HFFc6 (cell line): ENCODE measurements at places on chromosomes 3 and 15. TPM values are rescaled to one million over a fixed set of nuclear protein-coding genes. Genes with fewer than 3 reads are reported as not detected.

Gene BMF
- 0.50 to 1.1 TPM (median 0.74 TPM) in 3 replicates for total RNA-seq

Gene PLIN1
- total RNA-seq = 0.13 TPM in 1 of 3 replicates, not detected in the others

Gene COLQ
- 0.22 to 0.51 TPM (median 0.25 TPM) in 3 replicates for total RNA-seq

Gene SLC9A9
- total RNA-seq = 0.34 to 0.71 TPM (median 0.55 TPM) in 3 replicates

Gene MESP2
- 0.18 to 0.26 TPM (median 0.25 TPM) in 3 replicates for total RNA-seq

DNA sequence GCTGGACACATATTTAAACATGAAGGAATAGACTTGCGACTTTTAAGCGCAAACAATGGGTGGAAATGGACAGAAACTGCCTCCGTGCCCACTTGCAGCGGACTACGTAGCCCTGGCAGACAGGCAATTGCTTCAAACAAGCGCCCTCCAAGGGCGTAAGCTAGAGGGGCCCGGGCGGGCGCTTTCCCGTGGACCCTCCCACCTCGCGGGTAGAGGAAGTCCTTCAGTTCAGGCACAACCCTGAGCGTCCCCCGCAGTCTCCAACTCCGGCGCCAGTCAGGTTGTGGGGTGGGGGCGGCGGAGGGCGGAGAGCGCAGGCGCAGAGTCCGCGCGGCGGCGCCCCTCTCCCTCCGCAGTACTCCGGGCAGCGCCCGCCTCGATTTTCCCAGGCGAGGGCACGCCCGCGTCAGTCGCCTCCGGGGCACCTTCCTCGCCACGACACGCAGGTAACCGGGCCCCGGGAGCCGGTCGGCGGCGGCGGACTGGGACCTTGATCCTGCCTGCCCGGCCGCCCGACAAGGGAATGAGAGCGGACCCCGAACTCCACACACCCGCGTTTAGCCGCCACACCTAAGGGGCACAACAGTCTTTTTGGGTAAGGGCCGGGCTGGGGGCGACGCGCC is at the start of gene SLC35G2:
SLC35G2 (plus strand) TSS at position 358 of the 623 bp plus-strand sequence. CDS start 35,335 bp downstream, outside the sequence.
- peak; percentile 32 for DNase-seq

GRCh38 chr15:81394603-81395002 is 20.6 kb upstream of the TMC3 start:
- DNase-seq = no peak

DNA sequence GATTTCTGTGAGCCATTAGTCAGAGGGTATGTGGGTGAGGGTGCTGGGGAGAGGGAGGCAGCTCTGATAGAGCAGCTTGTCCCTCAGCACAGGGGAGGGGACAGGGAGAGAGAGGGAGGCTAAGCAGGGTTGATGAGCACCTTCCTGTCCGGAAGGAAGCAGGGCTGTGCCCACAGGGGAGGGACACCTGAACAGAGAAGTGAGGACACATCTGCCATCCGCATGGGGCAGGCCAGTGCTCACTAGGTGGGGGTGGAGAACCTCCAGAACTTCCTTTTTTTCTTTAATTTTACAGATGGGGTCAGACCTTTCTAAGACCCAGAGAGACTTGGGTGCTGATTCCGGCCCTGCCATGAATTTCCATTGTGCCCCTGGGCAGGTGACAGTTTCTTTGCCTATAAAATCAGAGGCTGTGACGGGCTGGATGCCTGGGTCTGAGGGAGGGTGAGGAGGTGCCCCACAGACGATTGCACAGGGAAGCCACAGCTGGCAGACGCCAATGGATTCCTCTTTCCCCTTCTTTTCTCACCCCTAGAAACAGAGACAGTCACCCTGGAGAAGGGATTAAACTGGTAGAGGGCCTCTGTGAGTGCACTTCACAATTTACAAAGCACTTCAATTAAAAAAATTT is 4.1 kb upstream of the TGM5 start:
- DNase-seq = no peak

DNA sequence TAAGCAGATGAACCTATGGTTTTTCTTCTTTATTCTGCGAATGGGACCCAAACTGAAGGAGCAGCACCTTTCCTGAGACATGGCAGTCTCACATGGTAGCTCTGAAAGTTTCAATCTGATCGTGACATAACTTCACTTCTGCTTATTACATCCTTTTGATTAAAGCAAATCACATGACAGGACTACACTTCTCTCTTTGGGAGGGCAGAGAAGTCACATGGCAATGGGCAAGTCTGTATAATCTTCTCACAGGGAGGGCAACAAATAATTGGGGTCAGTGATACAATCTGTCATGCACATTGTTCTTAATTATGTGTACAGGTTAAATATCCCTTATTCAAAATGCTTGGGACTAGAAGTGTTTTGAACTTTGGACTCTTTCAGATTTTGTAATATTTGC is 21.6 kb downstream of the NCBP2 start:
- no peak for DNase-seq

DNA sequence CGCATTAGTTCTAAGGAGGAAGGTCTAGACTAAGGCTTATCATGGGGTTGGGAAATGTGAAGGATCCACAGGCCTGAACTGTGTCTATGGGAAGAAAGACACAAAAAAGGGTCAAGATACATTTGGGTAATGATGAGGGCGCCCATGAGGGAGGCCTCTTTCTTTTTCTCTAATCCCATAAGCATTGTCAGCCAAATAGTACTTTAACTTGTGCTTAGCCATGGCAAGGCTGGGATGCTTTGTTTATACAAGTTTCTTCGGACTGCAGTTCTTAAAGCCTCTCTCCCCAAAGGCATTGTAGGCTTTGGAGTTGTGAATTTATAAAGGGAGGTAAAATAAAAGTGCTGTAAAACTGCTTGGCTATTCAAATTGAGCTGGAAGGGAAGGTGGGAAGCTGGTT is 23.4 kb downstream of the ARMC8 start:
- no peak for DNase-seq

GRCh38 chr3:186060222-186060621 is 48.7 kb downstream of the ETV5 start:
- DNase-seq = no peak

DNA sequence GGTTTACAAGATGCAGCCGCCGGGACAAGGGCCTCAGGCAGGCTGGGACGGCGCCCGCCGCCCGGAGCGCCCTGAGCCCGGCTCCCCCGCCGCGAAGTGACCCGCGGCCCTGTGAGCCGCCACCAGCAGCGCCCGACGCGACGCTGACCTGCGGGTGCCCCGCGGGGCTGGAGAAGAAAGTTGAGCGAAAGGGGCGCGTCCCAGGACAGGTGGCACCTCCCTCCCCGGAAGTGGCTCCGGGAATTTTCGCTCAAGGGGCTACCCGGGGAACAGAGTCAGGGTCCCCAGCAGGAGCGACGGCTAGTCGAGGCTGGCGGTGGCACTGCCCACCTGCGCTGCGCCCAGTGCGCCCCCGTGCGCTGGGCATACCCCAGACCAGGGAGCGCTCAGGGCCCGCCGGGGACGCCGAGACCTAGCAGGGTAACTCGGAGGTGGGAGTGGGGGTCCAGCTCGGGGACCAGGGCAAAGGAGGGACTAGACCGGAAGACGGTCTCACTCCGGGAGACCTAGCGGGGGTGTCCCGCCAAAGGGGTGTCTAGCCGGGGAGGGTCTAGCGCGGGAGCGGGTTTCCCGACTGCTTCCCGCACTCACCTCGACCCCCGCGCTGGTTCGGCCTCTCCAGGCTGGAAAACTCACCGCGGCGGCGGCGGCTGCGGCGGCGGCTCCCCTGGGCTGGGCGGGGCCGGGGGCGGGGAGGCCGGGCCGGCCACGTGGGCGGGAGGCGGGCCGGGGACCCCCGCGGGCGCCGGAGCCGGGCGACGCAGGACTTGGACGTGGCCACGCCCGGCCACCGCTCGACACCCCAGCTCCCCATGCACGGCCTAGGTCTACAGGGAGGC is 18.4 kb downstream of the SPATA12 start:
- no peak for DNase-seq

DNA sequence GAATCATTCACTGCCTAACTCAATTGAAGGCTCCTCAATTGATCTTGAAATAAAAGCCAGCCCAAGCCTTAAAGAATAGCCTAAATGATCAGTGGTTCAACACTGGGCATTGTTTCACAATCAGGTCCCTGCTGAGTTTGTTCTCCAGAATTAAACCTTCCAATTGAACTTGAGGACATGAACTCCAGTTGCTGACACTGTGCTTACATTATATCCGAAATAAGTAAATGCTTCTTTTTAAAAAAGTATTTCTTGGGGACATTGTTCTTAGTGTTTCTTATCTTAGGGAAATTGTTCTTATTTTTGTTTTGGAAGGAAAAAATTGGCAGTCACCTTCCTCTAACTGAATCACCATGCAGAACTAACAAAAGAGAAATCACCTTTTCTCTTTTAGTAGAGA is 450.2 kb downstream of the RBMS3 start:
- no peak for DNase-seq

DNA sequence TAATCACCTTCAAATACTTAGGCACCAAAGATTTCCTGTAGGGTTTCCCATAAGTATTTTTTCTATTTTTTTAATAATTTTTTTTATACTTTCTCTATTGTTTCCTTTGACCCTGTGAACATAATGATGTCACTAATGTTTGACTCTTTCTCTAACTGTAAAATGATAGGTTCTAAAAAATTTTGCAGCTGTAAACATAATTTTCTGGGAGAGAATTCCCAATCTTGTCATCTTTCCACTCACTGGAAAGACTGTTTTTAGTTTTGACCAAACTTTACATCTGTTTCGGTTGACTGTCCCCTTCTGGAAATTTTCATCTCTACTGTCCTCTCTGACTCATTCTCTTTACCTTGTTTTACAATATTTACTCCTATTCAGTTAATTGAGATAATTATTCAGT is 5.5 kb upstream of the EPHA3 start:
- DNase-seq = no peak

- DNase-seq = no peak
Measured at GRCh38 chr3:50341537-50341936, 901 bp upstream of the RASSF1 start.

- peak; percentile 66 for DNase-seq
Measured at GRCh38 chr3:137946356-137946973, 63.5 kb upstream of the CLDN18 start.

DNA sequence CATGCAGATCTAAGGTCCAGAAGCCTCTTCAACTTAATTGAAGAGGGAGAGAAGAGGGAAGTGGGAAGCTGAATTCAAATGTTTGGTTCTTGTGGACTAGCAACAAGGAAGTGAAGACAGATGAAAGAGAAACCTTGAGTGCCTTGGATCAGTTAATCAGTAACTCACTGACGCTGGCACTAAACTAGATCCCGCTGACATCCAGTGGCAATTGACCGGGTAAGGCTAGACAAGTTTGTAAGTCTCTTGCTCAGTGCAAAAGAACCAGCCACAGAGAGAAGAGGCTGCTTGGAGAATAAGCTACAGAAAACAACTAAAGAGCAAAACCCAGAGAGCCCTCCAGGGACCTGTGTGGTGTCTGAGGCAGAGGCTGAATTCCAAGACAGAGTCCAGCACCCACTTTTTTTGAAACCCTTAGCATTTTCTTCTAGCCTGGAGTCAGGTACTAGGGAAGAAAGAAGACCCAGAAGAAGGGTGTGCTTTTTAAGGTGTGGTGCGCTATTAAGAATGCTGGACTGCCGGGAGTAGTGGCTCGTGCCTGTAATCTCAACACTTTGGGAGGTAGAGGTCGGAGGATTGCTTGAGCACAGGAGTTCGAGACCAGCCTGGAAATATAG is 6.9 kb downstream of the PLCH1 start:
- no peak for DNase-seq

- DNase-seq = no peak
Measured at GRCh38 chr15:96079041-96079440, 251.5 kb upstream of the NR2F2 start.

Gene PHC3
- total RNA-seq = 38.8 and 54.1 TPM in 2 replicates

- DNase-seq = no peak
Measured at GRCh38 chr3:157061265-157061664, 98.7 kb downstream of the CCNL1 start.

Gene GABRB3
- 0.46 to 4.0 TPM (median 3.9 TPM) in 3 replicates for total RNA-seq

- DNase-seq = no peak
Measured at GRCh38 chr15:45346381-45346780, 32.0 kb downstream of the GATM start.

Gene GP5
- not detected in 3 replicates for total RNA-seq

Gene PEAK1
- total RNA-seq = 85.6 and 110 TPM in 2 replicates

Gene SLC51B
- total RNA-seq = not detected in 2 replicates

Gene GOLGA8G
- not detected in 3 replicates for total RNA-seq

GRCh38 chr3:53045518-53046170 is at the start of gene SFMBT1:
Gene SFMBT1, minus strand, starts transcription at chr3:53046073. Its CDS starts 76,945 bp downstream, at chr3:52969128.
- DNase-seq = no peak

Gene TGM4
- total RNA-seq = not detected in 3 replicates
